NCI-H1417 treated with DMSO at 0.1 percent for 48 hours (cell line): ENCODE measurements at places on chromosomes 7 and 10.
A peak's percentile ranks its signal among the peaks of the same experiment; 100 is the strongest.

DNA sequence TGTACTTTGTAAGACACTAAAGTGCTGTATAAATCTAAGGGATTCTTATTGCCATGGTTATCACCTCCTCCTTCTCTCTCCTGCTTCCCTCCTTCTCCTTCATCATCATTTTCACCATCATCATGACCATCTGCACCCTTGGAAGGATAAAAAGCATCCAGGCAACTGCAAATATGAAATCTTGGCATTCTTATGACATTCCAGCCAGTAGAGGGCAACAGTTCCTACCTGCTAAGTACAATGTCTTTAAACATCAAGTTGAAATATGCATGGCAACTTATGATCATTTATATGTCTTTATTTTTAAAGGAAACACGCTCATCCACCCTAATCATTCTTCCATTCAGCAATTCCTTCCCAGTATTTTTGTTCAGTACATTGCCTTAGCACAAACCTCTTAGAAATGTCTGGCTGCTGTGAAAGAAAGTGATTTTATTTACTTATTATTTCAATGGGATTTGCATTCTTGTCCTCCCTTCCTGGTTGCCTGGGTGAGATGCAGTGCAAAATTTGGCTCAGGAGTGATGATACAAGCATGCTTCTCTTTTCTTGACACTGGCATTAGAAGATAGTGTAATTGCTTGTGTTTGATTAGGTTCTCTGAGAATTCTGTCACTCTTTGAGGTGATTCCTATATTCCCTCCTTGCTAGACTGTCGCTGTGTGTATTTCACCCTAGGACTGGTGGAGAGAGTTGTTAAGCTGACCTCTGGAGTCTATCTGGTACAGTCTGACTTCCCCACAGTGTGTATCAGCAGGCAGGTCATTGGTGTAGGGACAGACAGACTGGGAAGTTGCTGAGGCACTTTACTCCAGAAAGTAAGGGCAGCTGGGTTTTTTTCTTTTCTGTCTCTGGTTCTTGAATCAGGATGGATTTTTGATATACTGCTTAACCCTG is 188.5 kb upstream of the BMPER start:
- DNase-seq: peak; percentile 12

DNA sequence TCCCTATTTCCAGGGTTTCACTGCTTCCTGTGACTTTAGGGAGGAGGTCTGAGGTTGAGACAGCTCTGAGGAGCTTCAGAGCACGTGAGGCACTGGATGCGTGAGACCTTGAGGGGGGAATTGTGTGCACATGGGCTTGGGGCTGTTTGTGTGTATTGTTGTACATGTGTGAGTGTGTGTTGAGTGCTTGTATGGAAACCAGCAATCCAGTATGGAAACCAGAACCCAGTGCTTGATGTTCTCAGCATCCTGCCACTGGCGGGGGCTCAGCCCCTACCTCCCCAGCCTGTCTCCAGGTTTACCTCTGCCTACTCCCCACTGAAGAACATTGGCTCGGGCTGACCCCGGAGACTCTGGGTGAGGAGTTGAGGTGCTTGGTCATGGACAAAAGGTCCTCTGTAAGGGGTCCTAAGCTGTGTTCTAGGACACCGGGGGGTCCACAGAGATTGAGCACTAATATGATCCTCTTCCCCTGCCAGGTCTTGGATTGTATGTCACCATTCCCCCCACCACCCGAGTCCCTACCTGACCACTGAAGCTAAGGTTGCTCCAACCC is 20.8 kb downstream of the SFTPD start:
- no peak for DNase-seq

DNA sequence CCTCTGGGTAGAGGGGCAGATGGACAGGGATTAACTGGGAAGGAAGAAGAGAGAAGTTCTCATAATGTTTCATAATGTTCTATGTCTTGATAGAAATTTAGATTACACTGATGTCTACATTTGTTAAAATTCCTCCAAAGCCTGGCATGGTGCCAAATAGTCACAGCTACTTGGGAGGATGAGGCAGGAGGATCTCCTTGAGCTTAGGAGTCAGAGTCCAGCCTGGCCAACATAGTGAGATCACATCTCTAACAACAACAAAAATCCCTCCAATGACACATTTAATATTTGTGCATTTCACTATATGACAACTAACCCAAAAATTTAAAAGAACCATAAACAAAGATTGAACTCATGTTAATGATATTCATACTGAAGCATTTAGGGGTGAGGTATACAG is 33.0 kb upstream of the PPP1R3C start:
- DNase-seq: no peak

DNA sequence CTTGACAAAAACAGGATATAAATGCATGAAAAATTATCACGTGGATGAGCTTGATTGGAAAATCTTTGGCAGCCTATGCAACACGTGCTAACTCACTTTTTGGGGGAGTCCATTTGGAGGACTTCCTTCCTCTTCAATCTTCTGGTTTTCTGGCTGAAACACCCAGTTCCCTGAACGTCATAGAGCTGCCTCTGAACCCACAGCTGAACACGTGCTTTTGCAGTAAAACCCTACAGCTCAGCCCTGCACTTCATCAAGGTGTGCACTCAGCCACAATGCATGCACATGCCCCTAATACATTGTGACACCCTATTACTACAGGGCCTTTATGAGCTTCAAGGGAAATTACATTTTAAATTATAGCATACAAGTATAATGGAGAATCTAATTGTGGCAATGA is 808.7 kb upstream of the AUTS2 start:
- DNase-seq: no peak

DNA sequence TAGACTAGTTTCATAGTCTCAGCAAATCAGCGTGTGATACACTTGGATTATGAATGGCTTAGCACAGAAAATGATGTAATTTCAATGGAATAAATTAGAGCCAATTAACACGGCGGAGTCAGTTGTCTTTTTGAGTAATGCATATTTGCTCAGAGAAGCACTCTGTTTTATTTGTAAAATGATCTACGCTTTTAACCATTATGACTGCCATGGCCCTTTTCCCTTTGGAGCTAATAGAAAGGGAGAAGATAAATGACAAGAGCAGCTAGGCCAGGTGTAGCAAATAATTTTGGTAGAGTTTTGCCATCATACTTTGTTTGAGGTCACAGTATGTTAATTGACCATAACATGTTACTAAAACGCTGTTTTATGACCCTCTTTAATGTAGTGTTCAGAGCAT is 86.8 kb downstream of the GPR158 start:
- peak; percentile 88 for DNase-seq
